ENCODE measurements at places on chromosomes 11 and 22. TPM values are rescaled to one million over a fixed set of nuclear protein-coding genes. Genes with fewer than 3 reads are reported as not detected.

Gene KRTAP5-2
- total RNA-seq: not detected

Gene LAYN
- total RNA-seq: 0.87 TPM

Gene APOA4
- total RNA-seq: 278 TPM

Gene FGF4
- not detected for total RNA-seq

DNA sequence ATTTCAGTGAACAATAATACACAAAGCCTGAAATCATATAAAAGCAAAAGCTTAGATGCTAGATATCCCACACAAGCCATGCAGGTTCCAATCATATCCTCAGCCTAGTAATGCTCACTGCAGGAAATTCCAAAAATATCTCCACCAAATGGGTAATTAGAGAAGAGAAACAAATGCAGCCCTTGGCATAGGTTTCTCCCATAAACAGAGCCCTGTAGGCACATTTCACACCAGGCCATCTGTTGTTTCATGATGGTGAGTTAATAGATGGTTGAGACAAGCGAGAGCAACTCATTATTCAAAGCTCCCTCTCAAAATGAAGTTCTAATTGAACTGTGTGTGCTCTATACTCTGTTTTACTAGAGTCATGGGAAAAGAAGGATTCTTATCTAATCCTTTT, 154.6 kb upstream of the TRPC6 start:
- H3K36me3 ChIP-seq: no peaks in the 10 kb centered on the region
- H3K4me1 ChIP-seq: no peaks in the 10 kb centered on the region
- no peaks in the 10 kb centered on the region for H3K27me3 ChIP-seq
- H3K4me3 ChIP-seq: no peak overlapping the region
- no peak overlapping the region for H3K27ac ChIP-seq

DNA sequence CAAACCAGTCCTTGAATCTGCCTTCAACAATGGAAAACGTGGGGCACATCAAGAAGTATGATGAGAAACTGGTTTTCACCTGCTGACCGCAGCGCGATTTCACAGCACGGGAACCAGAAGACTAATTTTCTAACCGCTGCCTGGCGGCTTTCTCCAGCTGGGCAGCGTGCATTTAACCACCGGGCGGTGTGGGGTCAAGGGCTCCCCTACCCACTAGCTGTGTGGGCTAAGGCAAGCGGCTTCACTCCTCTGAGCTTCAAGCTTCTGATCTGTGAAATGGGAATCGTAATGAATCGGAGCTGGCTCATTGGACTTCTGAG, 4.2 kb downstream of the SHANK2 start:
- H3K4me1 ChIP-seq: peaks cover 40% of the 10 kb centered on the region
- no peaks in the 10 kb centered on the region for H3K36me3 ChIP-seq
- no peaks in the 10 kb centered on the region for H3K27me3 ChIP-seq
- no peak for DNase-seq

- H3K27me3 ChIP-seq: peaks cover 12% of the 10 kb centered on the region
- peaks cover 15% of the 10 kb centered on the region for H3K36me3 ChIP-seq
- DNase-seq: peak; percentile 72
- H3K4me1 ChIP-seq: peaks cover 20% of the 10 kb centered on the region
Observed at GRCh38 chr11:61871158-61871597, 20.2 kb downstream of the FADS3 start.
